ENCODE measurements at places on chromosomes 16 and 17. TPM values are rescaled to one million over a fixed set of nuclear protein-coding genes. Genes with fewer than 3 reads are reported as not detected.

TBC1D3K gene
- not detected for total RNA-seq

TNP2 gene
- total RNA-seq, result not detected

CTRL gene
- total RNA-seq, result 0.26 TPM

PRAC1 gene
- not detected for total RNA-seq

CX3CL1 gene
- total RNA-seq, result not detected

ZNF771 gene
- 5.0 TPM for total RNA-seq

CCT6B gene
- total RNA-seq, result 0.51 TPM

NUDT16L1 gene
- 34.8 TPM for total RNA-seq

CNTNAP4 gene
- not detected for total RNA-seq

SGCA gene
- not detected for total RNA-seq

GPR142 gene
- total RNA-seq, result not detected

NPW gene
- total RNA-seq, result 0.13 TPM

PIRT gene
- not detected for total RNA-seq

TAT gene
- total RNA-seq, result not detected

MED31 gene
- 11.6 TPM for total RNA-seq

SLC52A1 gene
- 0.53 TPM for total RNA-seq

PSMB3 gene
- 273 TPM for total RNA-seq

VWA3A gene
- total RNA-seq, result under 0.01 TPM

CD79B gene
- not detected for total RNA-seq

DPEP3 gene
- not detected for total RNA-seq

WNT3 gene
- total RNA-seq, result 0.79 TPM

NRN1L gene
- not detected for total RNA-seq

PRAC2 gene
- not detected for total RNA-seq

TMEM235 gene
- not detected for total RNA-seq

CDH13 gene
- total RNA-seq, result 23.3 TPM

MBTD1 gene
- total RNA-seq, result 10.5 TPM

CACNG3 gene
- total RNA-seq, result not detected

CRK gene
- 152 TPM for total RNA-seq

FADS6 gene
- total RNA-seq, result not detected

TBC1D3E gene
- total RNA-seq, result 0.77 TPM

LGALS9B gene
- 0.26 TPM for total RNA-seq

LRRC75A gene
- not detected for total RNA-seq

PPY gene
- not detected for total RNA-seq

STAT3 gene
- total RNA-seq, result 56.6 TPM

CDK5RAP3 gene
- 89.8 TPM for total RNA-seq

MT4 gene
- total RNA-seq, result not detected

SPATA22 gene
- not detected for total RNA-seq
